Hippocampal formation (tissue), 2 donors: ENCODE measurements at places on chromosomes 5 and 9.

DNA sequence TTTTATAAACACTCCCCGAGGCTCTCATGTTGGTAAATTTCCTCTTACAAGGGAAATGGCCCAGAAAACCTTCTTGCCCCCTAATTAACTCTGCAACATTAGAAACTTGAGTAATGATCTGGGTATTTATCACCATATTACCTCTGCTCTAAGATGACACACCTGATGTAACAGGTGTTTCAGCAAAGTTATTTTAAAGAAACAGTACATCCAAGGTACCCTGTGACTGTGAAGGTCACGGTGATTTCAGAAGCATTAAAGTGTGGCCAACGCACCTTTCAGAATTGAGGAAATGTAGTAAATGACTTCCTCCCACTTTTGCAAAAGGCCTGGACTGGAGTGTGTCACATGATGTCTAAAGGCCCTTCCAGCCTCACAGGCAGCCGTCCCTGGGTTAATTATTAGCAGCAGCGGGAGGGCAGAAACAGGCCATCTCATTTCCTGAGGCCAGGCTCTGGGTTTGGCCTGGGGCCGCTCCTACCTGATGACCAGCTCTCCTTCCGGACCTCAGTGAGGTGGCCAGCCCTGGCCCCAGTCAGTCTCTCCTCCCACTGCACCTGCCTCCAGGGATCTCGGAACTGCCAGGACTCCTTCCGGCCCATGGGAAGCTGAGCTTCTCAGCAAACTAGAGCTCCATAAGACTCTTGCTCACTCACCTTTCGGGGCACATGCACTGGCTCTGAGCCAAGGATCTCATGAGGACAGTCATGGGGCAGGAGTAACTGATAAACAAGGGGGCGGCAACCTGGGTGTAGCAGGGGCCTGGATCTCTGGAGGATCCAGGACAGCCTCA lies 20.7 kb downstream of the PTPN3 start:
- no peak for DNase-seq

- peak; percentile 28 for DNase-seq
These were observed 87.5 kb downstream of the TTLL11 start for GRCh38 chr9:122005597-122005996.

- DNase-seq = no peak
These were observed 339.6 kb upstream of the KIF2A start for GRCh38 chr5:61966296-61966955.

GRCh38 chr5:97458851-97459250 lies 275.8 kb upstream of the RIOK2 start:
- no peak for DNase-seq

DNA sequence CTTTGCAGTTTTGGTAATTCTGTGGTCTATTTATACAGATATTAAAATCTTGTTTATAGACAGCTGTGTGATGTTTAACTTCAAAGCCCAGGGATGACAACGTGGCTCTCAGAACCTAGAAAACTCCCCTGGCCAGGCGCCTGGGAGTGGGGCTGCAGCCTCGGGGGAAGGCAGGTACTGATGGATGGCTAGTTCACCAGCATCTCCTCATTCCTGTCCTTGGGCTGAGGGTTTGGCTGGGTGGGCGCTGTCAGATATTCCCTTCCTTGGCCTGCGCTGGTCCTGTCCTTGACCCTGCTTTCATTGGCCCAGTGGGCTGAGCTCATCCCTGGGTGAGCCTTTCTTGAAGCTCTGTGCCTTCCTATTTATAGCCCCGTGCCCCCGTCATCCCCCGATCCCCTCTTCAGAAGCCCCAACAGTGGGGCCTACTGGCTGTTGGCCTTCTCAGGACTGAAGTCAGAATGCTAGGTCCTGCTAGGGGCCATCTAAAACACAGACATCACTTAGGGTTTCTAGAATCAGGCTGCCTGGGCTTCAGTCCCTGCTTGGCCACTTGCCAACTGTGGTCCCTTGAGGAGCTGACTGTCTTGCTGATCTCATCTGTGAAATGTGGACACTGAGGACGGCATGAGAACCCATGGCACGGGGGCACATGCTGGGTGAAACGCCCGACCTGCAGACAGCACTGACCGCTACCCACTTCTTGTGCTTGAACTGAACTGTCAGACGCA lies 20.9 kb downstream of the SH3GLB2 start:
- no peak for DNase-seq

DNA sequence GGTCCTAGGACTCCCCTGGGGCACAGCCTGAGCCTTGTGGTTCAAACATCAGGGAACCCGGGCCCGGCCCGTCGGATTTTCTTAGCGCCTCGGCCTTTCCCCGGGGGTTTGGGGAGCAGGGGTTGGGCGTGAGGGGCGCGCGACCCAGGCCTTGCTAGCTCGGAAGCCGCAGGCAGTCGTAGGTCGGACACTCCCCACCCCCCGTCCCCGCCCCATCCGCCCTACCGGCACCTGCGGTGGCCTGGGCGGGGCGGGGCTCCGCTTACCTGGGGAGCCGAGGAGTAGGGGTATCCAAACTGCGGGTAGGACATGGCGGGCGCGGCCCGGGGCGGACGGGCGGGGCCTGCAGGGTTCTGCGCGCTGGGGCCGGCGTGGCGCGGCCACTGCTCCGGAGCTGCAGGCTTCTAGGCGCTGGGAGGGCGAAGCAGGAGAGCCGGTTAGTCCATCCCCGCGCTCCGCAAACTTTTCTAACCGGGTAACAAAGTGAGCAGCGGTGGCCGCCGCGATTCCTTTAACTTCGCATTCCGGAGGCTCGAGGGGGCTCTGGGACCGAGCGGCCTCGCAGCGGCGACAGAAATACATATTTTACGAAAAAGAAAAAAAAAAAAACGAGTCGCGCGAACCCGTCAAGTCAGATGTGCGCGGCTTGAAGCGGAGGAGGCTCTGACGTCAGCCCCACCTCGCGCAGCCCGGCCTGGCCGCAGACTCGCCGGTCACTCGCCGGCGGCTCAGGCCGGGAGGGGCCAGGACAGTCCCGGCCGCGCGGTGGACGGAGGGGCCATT lies at the start of gene IRX4:
Gene IRX4 (minus strand): TSS at position 589 of the 783 bp plus-strand sequence. CDS start 278 bp downstream, at position 311.
- no peak for DNase-seq

DNA sequence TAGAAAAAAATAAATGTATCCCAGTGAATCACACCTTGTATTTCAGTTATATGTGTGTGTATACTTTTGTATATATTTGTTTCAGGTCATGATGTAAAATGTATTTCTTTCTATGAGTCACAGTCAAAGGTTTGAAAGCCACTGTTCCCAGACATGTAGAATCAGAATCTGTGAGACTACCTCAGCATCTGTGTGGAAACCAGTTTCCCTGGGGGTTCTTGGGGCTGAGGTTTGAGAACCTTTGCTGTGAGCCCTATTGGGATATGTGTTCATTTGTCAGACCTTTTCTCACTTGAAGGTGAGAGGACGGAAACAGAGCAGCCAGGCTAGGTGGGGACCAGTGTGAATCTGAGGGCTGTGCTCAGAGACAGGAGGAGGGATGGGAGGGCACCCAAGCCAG lies 78.7 kb upstream of the SAP30L start:
- DNase-seq = no peak

DNA sequence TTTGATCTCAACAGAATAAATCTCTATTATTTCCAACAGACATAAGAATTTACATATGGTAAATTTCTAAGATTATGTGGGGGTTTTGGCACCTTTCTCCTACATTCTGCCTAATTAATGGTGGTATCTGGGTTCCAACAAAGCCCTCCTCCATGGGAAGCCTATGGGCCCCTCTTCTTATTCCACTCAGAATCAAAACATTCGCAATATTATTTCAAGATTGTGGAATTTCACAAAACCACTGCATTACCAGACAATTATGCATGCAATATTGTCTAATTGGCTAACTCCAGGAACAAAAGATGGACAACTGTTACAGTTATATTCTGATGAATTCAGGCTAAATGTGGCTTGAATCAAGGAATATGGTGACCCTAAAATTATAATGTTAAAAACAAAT lies 434.0 kb downstream of the NFIB start:
- no peak for DNase-seq

GRCh38 chr5:106876298-106876622 lies 794.5 kb downstream of the EFNA5 start:
- DNase-seq = no peak

DNA sequence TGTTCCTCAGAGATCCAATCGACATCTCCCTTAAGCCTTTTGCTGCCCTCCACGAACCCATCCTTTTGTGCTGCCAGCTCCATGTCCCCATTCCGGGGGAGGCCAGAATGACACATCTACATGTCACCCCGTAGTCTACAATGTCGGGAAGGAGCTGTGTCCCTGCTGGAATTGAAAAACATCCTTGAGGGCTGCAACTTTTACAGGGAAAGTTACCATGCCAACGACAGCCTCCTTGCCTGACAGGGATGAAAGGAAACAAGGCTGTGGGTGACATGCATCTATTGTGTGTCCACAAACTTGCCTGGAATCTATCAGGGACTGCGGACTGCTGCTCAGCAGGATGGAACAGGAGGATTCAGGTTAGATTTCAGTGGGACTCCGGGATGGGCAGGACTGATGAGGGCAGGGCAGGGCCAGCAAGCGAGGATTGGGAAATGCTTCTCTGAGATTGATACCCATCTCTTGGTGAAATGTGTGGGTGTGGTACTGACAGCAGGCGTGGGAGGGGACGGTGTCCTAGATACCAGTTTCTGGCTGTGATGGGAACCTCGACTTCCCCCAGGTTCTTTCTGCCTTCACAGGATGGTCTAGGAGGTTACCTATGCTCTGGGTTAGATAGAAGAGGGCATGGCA lies 25.5 kb downstream of the EGR1 start:
- no peak for DNase-seq

DNA sequence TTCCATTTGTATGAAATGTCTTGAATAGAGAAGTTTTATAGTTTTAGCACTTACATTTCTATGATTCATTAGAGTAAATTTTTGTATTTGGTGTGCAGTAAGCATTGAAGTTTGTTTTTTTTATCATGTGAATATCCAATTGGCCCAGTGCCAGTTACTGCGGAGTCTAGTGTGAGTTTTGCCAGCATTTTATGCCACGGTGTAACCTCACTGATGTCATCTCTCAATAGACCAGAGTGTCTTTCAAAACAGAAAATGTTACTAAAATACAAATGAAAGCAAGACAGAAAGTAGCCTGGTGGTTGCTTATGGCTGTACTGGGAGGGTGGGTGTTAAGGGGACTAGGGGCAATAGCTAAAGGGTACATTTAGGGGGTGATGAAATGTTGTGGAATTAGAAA lies 62.8 kb downstream of the IPPK start:
- DNase-seq = no peak

- DNase-seq = peak; percentile 51
These were observed 11.6 kb upstream of the CEL start for GRCh38 chr9:133050142-133050541.

DNA sequence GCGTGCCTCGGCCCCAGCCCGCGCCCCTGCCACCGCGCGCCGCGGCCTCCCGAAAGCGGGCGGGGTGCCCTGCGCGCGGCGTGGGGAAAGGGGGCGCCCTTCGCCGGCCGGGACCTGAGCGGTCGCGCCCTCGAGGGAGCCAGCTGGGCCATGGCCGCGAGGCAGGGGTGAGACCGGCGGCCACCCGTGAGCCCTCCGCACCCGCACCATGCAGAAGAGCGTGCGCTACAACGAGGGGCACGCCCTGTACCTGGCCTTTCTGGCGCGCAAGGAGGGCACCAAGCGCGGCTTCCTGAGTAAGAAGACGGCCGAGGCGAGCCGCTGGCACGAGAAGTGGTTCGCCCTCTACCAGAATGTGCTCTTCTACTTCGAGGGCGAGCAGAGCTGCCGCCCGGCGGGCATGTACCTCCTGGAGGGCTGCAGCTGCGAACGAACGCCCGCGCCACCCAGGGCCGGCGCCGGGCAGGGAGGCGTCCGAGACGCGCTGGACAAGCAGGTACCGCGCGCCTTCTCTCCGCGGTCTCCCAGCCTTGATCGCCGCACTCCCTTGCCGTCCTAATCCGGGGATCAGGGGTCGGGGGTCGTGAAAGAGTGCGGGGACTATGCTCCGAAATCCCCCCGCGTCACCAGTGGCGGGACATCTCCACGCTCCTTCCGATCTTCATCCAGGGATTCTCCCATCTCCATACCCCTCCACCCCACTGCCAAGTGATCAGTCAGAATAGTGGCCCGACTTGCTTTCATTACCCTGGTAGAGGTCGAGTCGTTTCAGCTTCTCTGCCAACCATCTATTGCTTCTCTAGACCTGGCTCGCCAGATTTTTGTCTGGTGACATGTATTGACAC lies 590 bp downstream of the RASGRF2 start:
- DNase-seq = peak; percentile 41

DNA sequence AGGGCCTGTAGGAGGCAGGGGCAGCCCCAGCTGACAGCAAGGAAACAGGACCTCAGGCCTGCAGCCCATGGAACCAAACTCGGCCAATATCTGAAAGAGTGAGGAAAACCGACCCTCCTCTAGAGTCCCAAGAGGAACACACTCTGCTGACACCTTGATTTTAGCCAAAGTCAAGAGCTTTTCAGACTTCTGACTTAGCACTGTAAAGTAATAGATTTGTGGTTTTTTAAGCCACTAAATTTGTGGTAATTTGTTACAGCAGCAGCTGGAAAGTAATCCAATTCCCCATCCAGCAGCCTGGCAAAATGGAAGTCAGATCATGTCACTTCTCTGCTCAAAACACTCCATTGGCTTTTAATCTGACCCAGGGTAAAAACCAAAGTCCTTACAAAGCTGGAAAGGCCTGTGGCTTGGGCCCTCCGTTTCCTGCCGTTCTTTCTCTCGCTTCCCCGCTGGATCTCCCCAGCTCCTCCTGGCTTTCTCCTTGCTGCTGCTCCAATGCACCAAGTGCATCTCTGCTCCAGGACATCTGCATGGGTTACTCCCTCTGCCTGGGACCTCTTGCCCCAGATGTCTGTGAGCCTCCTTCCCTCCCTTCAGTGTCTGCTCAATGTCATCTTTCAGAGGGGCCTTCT lies 79.0 kb downstream of the C5orf15 start:
- DNase-seq = no peak

DNA sequence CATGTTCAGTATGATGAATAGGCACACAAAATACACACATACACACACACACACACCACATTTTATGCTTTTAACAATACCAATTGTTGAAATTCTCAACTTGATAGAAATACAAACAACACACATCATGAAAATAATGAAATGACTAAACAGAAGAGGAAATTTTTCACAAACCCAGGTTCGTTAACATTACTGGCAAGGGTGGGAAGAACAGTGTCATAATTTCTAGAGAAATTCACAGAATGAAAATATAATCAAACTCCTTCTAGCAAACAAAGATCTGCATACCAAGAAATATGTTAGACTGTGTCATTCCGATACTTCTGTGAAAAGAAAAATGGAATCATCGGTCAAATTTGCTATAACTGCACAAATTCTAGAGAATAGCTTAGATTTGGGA lies 41.9 kb downstream of the ST8SIA4 start:
- DNase-seq = no peak

- DNase-seq = no peak
These were observed 772.0 kb upstream of the ACO1 start for GRCh38 chr9:31612336-31613030.
